ENCODE measurements at places on chromosomes 4 and X.

DNA sequence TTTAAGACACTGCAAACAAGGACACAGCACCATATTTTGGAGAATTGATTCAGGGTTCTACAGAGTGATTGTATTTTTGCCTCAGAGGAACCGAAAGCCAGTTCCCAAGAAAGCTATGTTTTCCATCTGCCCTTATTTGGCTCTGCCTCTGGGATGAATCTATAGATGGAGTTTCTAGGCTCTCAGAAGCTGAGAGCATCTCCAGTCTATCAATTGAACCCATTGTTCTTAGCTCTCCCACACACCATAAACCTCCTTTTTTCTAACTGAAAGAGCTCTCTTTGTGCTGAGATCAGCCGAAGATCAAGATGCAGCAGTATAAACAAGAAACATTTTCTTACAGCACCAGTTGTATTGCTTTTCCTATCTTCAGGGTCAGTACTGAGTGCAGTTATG is 16.9 kb downstream of the PLP1 start:
- H3K4me1 ChIP-seq, result no peaks in the 10 kb centered on the region
- peaks cover 55% of the 10 kb centered on the region for H3K27me3 ChIP-seq
- H3K4me3 ChIP-seq, result no peak overlapping the region
- no peak for DNase-seq
- no peaks in the 10 kb centered on the region for H3K36me3 ChIP-seq

DNA sequence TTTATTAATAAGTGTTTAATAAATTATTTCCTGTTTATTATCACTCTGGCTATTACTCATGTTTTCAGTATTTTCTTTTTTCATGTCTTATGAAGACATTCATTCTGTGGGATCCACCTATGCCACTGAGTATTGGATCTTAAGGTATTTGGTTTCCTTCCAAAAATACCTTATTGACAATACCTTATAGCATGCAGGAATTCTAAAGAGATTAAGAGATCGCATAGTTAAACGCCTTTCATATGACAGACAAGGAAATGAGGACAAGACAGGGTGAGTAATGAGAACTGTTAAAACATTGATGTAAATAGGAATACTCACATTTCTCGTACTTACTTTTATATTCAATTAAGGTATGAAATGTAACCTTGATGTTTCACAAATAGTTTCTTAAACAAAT is 38.2 kb upstream of the TMPRSS11B start:
- no peak overlapping the region for H3K4me3 ChIP-seq
- no peak overlapping the region for H3K27ac ChIP-seq
- no peak for DNase-seq
- H3K4me1 ChIP-seq, result no peaks in the 10 kb centered on the region
- H3K27me3 ChIP-seq, result no peaks in the 10 kb centered on the region

GRCh38 chr4:154205471-154205870 is 286.1 kb downstream of the DCHS2 start:
- H3K4me1 ChIP-seq, result no peaks in the 10 kb centered on the region
- H3K36me3 ChIP-seq, result no peaks in the 10 kb centered on the region
- no peak for DNase-seq
- no peak overlapping the region for H3K27ac ChIP-seq
- no peaks in the 10 kb centered on the region for H3K27me3 ChIP-seq

- H3K4me1 ChIP-seq, result no peaks in the 10 kb centered on the region
- no peak for DNase-seq
- no peak overlapping the region for H3K4me3 ChIP-seq
- H3K36me3 ChIP-seq, result no peaks in the 10 kb centered on the region
Observed at GRCh38 chrX:11151799-11152559, 40.8 kb downstream of the HCCS start.

DNA sequence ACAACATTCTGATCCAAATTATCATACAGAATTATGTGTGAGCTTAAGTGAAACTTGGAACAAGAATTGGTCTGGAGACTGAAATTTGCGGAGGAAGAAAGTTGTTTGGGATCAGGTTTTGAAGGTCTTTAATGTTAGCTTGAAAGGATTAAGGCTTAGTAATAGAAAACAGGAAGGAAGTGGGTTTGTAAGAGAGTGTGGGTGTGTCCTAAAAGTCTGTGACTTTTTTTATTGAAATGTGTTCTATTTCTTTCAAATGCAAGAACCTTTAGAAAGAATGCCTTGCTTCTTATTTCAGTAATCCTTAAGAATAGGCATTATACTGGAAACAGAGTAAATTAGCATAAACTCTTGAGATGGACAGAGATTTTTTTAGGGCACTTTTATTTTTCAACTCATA is 198.0 kb downstream of the GALNTL6 start:
- no peaks in the 10 kb centered on the region for H3K36me3 ChIP-seq
- peak; percentile 92 for DNase-seq
- no peaks in the 10 kb centered on the region for H3K27me3 ChIP-seq
